ENCODE measurements at places on chromosomes 16 and 17. TPM values are rescaled to one million over a fixed set of nuclear protein-coding genes. Genes with fewer than 3 reads are reported as not detected.

DNA sequence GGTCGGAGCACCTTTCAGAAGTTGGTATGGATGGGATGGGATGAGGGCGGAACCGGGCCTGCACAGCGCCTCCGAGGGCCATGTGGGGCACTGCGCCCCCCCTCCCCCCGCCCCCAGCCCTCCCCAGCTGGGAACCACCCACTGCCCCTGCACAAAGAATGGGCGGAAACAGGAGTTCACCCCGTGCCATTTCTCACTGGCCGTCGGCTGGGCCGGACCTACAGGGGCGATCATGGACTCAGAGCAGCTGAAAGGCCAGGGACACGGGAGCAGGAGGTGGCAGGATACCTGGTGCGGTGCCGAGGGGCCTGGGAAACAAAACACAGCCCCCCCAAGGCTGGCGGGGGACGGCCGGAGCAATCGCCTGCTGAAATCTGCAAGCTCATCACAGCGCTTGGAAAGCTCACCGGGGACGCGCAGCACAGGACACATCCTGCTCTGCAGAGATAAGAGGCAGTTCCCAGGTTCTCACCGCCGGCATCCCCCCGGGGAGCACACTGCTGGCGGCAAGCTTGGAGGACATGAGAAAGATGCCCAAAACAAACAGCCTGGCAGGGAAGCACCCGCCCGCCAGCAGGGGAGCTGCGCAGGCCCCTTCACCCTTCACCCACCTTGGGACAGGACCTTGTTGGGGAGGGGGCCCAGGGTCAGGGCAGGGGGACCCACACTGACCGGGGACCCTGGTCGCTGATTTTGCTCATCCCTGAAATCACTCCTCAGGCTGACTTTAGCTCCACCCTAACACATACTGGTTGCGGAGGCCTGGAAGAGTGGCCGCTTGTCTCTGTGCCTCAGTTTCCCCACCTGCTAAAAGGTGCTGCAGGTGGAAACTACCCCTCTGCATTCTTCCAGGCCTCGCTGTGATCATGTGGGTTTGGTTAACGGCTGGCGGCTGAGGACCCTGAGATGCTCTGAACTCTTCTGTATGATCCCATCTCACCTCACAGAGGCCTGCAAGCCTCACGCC is 263.9 kb downstream of the C16orf95 start:
- ATAC-seq, result peak; percentile 20

- peak; percentile 12 for ATAC-seq
These were observed 7.7 kb upstream of the CEP295NL start for GRCh38 chr17:78910497-78911284.

GRCh38 chr17:7651665-7652387 is 1.1 kb downstream of the ATP1B2 start:
- ATAC-seq, result no peak

- ATAC-seq, result no peak
These were observed 15.5 kb downstream of the METTL9 start for GRCh38 chr16:21614896-21615295.

DNA sequence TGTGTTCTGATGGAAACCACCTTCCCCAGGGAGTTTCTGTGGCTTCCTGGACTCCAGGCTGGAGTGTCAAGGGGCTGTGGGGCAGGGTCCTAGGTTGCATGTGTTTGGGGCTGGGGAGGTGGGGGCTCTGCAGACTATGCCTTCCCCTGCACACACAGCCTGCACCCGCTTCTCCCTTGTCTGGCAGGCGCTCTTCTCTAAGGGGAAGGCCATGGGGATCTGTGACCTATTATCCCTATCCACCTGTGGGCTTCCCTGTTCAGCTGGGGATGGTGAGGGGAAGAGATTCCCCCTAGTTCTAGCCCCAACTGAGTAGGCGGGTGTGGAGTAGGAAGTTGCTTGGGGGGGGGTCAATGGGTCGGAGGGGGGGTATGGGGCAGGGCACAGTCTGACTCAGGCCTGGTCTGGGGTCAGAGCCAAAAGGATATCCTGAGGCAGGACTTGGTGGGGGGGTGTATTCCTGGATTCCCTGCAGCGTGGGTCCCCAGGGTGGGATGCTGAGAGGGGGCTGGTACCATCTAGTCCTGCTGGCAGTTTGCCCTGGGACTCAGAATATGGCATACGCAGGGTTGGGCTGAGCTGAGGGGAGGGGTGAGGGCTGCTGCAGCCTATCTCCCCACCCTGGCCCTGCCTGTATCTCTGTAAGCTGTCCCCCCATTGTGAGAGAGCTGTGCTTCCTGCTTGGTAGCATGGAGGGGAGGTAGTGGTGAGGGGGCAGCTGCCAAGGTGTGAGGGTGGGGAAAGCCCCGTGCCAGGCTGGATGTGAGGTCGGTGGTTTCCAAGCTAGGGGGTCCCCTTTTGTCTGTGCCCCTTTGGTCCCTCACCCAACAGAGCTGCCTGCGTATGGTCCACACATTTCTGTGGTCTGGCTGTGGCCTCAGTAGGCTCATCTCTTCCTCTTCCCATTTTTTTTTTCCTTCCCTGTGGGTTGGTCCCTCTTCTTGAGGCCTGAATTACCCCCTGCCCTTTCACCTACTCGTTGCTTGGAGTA is 14.7 kb downstream of the RARA start:
- ATAC-seq, result peak; percentile 28

DNA sequence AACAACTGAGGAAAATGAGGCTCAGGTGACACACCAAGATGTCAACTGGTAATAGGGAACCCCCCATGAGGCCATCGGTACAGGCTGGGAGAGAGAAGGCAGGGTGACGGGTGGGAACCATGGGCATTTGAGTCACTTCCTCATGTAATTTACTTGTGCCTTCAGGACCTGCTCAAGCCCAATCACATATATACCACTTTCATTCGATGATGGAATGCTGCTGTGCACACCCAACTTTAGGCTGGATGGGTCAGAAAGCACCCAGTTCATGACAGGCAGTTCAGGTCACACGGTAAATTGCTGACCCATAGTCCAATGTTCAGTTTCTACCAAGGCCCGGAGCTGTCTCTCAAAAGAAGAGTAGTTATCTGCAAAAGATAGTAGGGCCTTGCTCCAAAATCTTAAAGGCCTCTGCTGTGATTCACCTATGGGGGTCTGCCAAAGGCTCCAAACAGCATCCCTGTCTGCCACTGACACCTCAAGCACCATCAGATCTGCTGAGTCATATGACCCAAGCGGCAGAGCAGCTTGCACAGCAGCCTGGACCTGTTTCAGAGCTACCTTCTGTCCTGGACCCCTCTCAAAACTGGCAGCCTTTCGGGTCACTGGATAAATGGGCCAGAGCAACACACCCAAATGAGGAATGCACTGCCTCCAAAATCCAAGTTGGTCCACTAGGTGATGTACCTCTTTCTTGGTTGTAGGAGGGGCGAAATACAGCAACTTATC is 24.7 kb downstream of the ZZEF1 start:
- ATAC-seq, result no peak

GRCh38 chr16:86319585-86320236 is 190.6 kb upstream of the FOXF1 start:
- no peak for ATAC-seq

DNA sequence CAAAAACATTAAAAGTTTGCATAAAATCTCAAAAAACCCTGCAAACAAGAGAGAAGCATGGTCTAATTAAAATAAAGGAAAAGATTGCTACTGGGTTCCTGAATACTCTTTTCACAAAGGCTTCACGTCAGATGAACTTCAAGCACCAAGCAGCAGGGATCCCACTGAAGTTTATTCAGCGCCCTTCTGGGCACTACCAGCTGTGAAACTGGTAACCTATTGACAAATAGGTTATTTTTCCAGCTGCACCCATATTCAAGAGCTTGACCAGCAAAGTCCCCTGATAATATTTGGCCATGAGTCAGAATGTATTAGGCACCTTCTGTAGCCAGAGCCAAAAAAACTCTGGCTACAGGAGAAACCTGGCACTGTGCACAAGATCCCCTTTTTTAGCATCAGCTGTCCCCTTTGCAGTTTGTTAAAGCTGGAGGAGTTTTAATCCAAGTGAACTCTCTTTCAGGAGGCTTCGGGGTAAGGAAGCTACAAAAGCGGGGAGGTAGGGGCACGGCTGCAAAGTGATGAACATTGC is 60.3 kb downstream of the GRIN2A start:
- ATAC-seq, result no peak

- peak; percentile 25 for ATAC-seq
These were observed at the start of gene NPTX1 for GRCh38 chr17:80475910-80476876. TSS of gene NPTX1 (minus strand) at chr17:80476607. CDS start at chr17:80476446, 161 bp downstream.

- peak; percentile 87 for ATAC-seq
These were observed at the start of gene LUC7L for GRCh38 chr16:228852-229730. TSS of gene LUC7L (minus strand) at chr16:229449. CDS start at chr16:229339, 110 bp downstream.

DNA sequence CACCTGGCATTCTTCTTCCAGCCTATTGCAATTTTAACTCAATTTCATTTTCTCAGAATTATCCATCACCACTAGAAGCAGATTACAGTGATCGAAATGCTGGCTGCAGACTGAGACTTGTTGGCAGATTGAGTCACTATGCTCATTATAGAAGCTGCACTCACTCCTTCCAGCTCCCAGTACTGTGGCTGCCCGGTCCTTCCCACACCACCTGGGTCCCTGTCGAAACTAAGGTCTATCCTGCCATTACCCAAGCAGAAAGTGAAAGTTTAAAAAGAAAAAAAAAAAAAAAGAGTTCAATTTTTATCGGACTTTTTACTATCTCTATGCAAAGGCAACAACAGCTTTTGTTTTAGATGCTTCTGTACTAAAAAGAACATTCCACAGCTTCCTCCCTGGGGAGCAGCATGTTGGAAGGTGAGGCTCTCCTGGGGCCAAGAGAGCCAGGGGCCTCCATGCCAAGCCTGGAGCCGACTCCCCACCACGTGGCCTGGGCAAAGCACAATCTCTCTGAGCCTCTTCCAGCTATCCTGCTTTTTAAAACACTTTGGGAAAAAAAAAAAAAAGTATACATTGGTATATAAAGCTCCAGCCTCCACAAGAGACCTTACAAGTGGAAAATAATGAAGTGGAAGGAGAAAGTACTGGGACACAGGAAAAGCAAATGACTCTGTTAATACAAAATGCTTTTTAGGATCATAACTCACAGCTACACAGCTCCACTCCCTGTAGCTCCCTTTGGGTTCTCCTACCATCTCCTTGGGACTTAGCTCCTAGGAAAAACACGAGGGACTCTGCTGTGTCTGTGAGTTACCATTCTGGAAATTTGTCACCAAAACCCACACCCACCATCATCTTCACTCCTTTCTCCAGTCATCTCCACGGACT is 77.8 kb downstream of the USP31 start:
- peak; percentile 68 for ATAC-seq

DNA sequence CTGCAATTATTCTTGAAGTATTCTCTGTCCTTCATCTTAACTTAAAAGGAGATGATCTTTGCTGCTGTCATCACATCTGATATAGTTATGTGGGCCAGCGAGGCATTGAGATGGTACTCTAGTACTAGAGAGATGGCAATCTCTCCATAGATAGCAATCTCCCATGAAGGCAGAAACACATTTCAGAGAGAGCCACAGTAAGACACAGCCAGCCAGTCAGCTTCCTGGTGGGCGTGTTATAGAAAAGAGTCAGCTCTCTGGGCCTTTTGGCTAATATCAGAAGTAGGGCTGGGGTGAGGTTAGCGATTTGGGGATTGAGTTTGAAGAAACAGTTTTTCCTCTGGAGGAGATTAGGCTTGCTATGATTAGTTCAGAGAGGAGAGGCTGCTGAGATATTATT is 22.6 kb upstream of the EFCAB13 start:
- no peak for ATAC-seq

GRCh38 chr17:3007651-3008121 is 55.7 kb downstream of the OR1D5 start:
- ATAC-seq, result no peak

- no peak for ATAC-seq
These were observed 10.0 kb downstream of the SLC22A31 start for GRCh38 chr16:89190150-89190958.

DNA sequence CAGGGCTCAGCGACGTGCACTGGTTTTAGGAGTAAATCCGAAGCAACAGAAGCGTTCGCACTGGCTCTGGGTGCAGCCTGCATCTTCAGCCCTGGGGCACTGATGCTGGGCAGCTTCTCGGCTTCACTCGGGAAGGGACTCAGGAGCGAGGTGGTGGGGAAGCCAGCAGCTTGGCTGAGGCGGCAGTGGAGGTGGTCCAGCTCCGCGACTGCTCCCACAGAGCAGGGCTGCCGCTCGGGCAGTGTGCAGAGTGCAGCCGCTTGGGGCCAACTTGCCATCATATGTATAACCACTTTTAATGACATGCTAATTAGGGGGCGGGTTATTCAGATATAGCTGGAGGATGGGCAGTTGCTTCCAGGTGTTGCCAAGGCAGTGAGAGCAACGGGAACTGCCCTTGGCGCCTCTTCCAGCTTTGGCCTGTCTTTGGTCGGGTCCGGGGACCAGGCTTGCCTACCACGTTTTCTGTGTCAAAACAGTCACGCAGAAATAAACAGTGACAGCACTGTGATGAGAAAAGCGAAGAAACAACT is 26.7 kb downstream of the METRNL start:
- no peak for ATAC-seq

Gene XYLT2
- 10.8 TPM for total RNA-seq

Gene EMP2
- 208 TPM for total RNA-seq

Gene MBTPS1
- 37.3 TPM for total RNA-seq

Gene RHBDL3
- 0.08 TPM for total RNA-seq

Gene CSH1
- total RNA-seq, result not detected

Gene NXN
- total RNA-seq, result 30.8 TPM

Gene TP53TG3D
- 0.48 TPM for total RNA-seq

Gene FBXO39
- total RNA-seq, result 0.68 TPM

Gene USP43
- total RNA-seq, result 8.8 TPM
